ENCODE measurements at places on chromosomes 7 and 10.

DNA sequence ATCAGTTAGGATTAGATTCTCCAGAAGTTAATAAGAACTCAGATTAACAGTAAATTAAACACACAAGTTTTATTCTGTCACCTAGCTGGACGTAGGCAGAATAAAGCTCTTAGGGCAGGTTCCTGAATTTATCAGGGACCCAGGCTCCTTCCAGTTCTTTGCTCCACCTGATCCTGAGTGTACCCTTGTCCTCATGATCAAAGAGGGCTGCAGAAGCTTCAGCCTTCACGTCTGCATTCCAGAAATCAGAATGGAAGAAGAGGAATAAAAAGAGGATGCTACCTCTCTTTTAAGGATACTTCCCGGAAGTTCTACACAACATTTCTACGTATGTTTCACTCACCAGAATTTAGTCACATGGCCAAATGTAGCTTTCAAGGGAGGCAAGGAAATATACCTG is 1.7 kb upstream of the GSAP start:
- DNase-seq: no peak

- DNase-seq: no peak
Measured at GRCh38 chr10:113047963-113048781, 98.1 kb downstream of the TCF7L2 start.

GRCh38 chr7:154553711-154554265 is 449.1 kb downstream of the PAXIP1 start:
- DNase-seq: no peak

- DNase-seq: no peak
Measured at GRCh38 chr7:39536951-39537350, 29.3 kb upstream of the YAE1 start.

DNA sequence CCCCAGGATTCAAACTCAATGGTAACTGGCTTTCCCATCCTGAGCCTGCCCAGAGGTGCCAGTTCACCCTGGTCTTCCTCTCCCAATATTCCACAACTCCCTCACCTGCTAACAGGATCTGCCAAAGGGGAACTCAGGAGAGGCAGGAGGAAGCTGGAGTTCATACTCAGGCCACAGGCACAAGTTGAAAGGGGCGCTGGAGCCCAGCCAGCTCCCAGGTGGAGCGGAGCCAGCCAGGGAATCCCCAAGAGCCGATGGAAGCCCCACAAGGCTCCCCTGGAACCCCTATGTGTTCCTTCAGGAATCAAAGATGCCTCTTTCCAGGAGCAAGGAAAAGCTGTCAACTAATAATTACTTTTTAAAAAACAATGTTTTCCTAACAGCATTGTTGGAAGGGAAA is 63.5 kb downstream of the SH3PXD2A start:
- DNase-seq: no peak

DNA sequence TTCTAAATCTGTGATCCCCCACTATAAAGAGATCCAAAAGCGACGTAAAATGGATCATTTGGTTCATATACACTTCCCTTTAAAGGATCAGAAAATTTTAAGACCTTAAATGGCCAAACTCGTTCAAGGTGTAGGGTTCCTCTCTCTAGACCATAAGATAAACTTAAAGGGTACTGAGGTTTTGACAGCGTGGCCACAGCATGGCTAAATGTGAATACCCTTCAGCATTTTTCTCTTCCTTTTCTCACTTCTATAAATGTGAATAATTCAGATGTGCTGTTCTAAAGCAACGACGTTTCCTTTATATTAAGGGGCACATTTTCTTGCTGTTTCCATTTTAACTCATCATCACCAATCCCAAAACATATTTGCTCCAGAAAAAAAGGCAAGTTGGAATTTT is 5.2 kb downstream of the ZCWPW1 start:
- DNase-seq: no peak

- DNase-seq: no peak
Measured at GRCh38 chr7:27148756-27149641, 1.4 kb upstream of the HOXA6 start.

Data from GM04503 (cell line).